GM10248 (cell line): ENCODE measurements at places on chromosomes 4 and X.
A peak's percentile ranks its signal among the peaks of the same experiment; 100 is the strongest.

DNA sequence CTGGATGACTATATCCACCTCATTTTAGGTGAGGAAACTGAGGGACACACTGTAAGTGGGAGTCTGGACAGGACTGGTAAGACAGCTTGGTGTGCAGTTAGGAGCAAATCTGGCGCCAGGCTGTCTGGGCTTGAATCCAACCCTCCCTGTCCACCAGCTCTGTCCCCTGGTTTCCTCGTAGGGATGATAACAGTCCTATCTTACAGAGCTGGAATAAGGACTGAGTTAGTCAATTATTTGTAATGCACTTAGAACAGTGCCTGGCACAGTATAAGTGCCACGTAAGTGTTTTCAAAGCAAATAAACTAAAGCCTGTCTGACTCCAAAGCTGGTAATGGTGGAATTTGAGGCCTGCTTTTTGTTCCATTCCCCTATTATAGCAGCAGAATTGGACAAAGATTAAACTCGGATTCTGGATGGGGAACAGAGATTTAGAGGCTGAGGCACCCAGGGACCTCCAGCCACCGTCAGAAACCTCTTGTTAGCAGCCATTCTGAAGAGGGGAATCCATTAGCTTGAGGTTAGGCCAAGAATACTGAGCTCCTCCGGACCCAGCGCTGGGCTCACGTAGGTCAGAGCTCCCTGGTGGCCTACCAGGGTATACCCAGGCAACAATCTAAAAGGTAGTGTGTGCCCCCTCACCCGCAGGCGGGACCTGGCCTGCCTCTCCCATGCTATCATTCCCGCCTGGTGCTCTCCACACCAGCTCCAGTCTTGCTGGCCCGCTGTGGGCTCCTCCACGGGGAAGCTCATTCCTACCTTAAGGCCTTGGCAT is 102.1 kb downstream of the UCHL1 start:
- no peak for DNase-seq

DNA sequence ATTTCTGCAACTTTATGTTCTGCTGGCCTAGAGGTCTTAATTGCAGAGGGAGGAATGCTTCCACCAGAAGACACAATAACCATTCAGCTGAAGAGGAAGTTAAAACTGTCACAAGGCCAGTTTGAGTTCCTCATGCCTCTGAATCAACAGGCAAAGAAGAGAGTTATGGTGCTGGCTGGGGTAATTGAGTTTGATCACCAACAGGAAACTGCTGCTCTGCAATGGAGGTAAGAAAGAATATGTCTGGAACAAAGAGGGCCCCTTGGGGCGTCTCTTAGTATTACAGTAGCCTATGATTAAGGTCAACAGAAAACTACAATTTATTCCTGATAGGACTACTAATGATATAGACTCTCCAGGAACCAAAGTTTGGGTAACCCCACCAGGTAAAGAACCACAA is 744.0 kb downstream of the FSTL5 start:
- DNase-seq, result no peak

DNA sequence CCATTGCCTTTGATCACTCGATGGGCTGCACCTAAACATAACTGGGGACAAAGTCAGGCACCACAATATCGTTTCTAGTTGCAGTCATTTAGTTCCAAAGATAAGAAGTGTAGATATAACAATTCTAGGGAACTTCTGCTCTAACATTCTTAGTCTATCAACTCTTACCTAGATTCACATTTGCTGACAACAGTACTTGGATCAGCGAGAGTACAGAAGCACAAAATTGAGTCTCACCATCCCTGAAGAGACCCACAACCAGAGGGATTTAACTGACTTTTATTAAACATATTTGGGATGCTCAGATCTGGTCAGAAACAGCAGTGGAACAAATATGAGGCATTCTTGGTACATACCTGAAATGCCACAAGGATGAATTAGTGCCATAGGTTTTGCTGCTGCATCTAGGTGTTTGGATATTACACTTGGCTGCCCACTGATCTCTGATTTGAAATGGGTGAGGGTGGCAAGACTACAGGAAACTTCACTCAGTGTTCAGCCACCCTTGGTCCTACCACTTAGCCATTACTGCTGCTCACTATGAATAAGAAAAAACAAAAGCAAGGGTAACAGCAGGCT is 28.9 kb upstream of the HUWE1 start:
- no peak for DNase-seq

DNA sequence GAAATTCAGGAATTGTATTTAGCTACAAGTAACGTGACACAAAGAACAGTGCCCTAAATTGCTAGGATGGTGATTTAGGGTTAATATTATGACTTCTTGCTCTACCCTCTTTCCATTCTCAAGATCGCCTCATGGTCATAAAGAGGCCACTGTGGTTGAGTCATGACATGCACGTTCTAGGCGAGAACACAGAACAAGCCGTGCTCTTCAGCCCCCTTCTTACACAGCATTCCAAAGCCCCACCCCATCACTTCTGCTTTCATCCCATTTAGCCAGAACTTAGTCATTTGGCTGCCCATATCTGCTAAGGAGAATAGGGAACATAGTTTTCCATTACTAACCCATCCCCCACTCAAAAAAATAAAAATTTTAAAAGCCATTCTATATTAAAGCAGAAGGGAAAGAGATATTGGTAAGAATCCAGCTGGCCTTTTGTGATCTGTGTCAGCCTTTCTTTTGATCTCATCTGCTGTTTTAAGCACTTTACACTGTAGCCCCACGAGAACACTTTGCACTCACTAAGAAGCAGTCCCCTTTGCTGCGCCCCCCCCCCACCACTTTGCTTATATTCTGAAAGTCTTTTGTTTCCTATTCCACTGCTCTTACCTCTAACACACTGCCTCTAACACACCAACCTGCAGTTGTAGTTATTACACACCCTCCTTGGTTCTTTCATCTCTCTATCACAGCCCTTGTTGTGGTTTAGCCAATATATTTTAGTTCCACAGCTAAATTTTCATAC is 28.4 kb downstream of the NPNT start:
- no peak for DNase-seq

DNA sequence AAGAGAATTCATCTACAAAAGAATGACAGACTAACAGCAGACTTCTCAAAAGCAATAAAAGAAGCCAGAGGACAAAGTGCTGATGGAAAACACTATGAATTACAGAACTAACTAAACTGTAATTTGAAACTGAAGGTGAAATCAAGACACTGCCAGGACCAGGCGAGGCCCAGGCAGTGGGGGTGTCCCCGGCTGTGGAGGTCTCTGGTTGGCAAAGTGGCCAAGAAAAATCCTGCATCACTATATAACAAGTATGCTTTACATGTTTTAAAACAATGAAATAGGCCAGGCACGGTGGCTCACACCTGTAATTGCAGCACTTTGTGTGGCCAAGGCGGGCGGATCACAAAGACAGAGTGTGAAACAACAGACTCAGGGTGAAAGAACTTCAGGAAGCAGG is 32.9 kb downstream of the CHM start:
- no peak for DNase-seq

DNA sequence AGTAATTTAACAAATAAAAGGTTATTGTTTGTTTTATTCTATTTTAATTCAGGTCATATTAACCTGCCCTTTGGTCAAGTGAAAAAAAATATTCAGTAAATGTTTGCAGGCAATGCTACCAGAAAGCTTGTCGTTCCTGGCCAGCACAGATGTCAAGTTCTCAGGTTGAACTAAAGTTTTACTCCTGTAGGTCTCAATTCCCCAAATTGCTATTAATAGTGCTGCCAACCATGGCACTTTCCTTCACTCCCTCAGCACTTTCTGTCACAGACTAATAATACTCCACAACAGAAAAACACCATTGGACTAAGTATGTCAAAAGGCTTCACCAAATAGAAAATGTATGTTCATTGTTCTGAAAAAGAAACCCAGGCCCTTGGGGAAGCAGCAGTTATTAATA is 79.2 kb upstream of the C4orf54 start:
- DNase-seq, result no peak

DNA sequence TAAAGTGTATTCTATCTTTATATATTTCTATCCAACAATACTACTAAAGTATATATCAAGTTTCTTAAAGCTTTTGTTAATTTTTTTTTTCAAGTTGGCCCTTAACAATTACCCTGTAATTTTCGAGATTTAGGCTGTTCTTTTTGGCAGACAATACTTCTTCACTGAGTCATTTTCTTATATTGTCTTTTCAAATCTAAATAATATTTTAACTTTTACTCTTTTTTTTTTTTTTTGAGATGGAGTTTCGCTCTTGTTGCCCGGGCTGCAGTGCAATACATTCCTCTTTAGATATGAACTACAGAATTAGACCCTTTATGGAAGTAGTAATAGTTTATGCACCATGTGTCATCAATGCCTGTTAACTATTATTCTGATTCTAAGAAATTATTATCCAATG is 120.7 kb downstream of the GLRA3 start:
- DNase-seq, result no peak

DNA sequence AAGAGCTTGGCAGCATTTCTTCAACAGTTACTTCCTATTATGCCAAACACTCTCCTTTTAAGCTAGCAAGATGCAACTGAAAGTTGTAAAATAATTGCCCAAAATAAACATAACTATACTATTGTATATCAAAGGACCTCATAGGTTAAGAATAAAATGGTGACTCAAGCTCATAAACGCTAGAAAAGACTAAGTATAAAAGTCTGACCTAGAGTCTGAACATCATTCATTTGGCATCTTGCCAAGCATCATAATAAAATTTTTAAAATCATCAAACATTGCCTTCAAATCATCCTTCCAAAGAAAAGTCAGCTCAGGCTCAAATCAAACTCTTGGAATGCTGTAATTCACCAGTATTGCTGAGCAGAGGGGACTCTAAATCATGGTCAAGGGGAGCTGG is 281.2 kb downstream of the QDPR start:
- no peak for DNase-seq

GRCh38 chrX:154517101-154517781 is 1.2 kb upstream of the FAM3A start:
- DNase-seq, result no peak

DNA sequence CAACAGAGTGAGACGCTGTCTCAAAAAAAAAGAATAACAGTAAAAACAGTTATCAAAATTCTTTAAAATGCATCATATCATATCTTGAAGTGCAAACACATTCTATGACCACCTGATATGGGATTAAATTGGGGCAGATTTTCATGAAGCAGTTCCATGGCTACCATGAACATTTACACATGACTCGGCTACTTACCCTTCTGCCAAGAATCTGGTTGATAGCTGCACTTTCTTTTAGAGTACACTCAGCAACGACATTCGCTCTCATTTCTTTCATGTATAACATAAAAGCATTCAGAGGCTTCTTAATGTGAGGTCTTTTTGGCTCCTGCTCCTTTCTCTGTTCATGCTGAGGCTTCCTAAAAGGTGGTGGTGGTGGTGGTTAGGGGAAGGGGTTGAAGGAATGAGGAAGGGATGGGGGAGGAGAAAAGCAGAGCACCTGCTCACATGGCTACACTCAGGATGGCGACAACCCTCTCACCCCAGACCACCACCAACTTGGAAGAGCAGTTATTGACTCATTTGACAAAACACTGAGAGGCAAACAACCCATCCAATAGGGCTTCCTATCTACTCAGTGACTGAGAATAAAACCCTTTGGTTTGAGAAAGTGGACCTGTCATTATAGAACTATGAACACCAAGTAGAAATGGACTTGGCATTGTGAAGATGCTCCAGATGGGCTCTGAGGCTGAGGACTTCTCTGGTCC is 88.5 kb downstream of the HADH start:
- DNase-seq, result no peak

DNA sequence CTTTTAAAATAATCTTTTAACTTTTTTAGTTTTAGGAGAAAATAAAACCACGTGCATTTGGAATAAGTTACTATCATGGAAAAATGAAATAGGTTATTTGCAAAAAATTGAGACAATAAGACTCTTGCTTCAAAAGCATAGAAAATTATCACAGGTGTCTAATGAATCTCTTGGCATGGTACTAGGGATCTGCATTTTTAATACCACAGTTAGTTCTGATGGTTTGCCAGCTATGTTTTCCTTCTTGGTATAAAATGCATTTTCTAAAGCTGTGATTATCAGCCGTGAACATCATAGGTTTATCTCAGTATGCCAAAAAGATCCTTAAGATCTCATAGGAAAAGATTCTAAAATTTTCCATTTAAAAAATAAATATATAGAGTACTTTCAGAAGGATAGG is 83.9 kb downstream of the RASL11B start:
- DNase-seq, result no peak

GRCh38 chr4:117916728-117917127 is 117.6 kb upstream of the NDST3 start:
- DNase-seq, result no peak

GRCh38 chr4:178136736-178137345 is 694.6 kb upstream of the AGA start:
- no peak for DNase-seq

- DNase-seq, result no peak
Observed at GRCh38 chr4:139668036-139668435, 2.4 kb downstream of the MGST2 start.

DNA sequence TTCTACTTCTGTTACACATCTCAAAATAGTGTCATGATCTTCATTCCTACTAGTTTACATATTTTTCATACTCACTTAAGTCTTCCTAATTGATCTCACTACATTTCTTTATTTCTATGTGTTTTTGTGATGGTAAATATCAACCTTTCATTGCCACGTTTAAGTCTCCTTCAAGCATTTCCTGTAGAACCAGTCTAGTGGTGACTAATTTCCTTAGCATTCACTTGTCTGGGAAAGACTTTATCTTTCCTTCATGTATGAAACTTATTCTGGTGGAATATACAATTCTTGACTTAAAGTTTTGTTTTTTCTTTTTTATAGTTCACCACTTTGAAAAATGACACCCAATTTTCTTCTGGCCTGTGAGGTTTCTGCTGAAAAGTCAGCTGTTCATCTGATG is 181.4 kb upstream of the NEIL3 start:
- no peak for DNase-seq

- no peak for DNase-seq
Observed at GRCh38 chr4:157964463-157964862, 208.4 kb downstream of the GASK1B start.

DNA sequence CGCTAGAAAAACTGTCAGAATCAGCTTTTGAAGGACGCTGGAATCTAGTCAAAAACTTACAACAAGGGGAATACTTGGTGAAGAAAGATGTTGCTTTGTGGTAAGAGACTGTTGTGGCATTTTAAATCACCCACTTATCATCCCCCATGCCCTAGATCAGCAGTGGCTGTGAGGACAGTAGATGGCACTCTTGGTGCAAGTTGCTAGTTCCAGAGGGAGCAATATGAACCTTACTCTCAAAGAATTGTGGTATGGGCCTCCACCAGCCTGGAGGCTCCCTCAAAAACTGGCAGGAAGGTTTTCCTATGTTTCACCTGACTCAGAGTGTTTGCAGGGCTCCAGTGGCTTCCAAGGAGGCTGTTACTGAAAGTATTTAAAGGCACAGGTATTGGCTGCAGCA is 37.7 kb upstream of the SLC16A2 start:
- DNase-seq, result peak; percentile 16

- no peak for DNase-seq
Observed at GRCh38 chr4:109046471-109047201, 255.8 kb downstream of the COL25A1 start.

GRCh38 chrX:75642811-75643361 is 120.0 kb upstream of the ZDHHC15 start:
- DNase-seq, result no peak

DNA sequence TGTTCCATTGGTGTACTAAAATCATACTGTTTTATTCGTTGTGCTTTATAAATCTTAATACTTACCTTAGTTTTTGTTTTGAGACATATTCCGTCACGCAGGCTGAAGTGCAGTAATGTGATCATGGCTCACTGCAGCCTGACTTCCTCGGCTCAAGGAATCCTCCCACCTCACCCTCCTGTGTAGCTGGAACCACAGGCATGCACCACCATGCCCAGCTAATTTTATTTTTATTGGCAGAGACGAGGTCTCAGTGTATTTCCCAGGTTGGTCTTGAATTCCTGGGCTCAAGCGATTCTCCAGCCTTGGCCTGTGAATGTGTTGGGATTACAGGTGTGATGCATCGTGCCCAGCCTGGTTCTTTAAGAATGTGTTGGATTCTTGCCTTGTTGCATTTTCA is 24.4 kb upstream of the DCK start:
- DNase-seq, result no peak
